ENCODE measurements at places on chromosomes 7 and 10. TPM values are rescaled to one million over a fixed set of nuclear protein-coding genes. Genes with fewer than 3 reads are reported as not detected.

The KEL gene
- 1.6 TPM for total RNA-seq

The CNOT4 gene
- 19.0 TPM for total RNA-seq

The CPXM2 gene
- 7.8 TPM for total RNA-seq

The EPHB6 gene
- 15.9 TPM for total RNA-seq

The CSGALNACT2 gene
- 24.8 TPM for total RNA-seq

The UNC5B gene
- total RNA-seq, result 7.1 TPM

The FAM241B gene
- total RNA-seq, result 1.0 TPM

The LAMB1 gene
- 335 TPM for total RNA-seq

The WNT8B gene
- total RNA-seq, result not detected

The CLCN1 gene
- 3.1 TPM for total RNA-seq

The XPNPEP1 gene
- 68.7 TPM for total RNA-seq

The SYT15B gene
- 1.1 TPM for total RNA-seq

The UPF2 gene
- 31.3 TPM for total RNA-seq

The SPDYE1 gene
- total RNA-seq, result not detected

The SFTPA1 gene
- not detected for total RNA-seq

The COL26A1 gene
- total RNA-seq, result 1.6 TPM

The PPP1R3C gene
- total RNA-seq, result 540 TPM

The GFRA1 gene
- total RNA-seq, result 122 TPM

The GNGT1 gene
- not detected for total RNA-seq

The PSTK gene
- 3.0 TPM for total RNA-seq

The NUB1 gene
- total RNA-seq, result 27.8 TPM

The CCDC7 gene
- total RNA-seq, result 129 TPM

The BMI1 gene
- 63.5 TPM for total RNA-seq

The GPRIN2 gene
- total RNA-seq, result 1.3 TPM

The PKD2L1 gene
- not detected for total RNA-seq

The SLC29A3 gene
- 1.9 TPM for total RNA-seq

Data from tongue (tissue), 3 donors.